ENCODE measurements at places on chromosomes 4 and X.

DNA sequence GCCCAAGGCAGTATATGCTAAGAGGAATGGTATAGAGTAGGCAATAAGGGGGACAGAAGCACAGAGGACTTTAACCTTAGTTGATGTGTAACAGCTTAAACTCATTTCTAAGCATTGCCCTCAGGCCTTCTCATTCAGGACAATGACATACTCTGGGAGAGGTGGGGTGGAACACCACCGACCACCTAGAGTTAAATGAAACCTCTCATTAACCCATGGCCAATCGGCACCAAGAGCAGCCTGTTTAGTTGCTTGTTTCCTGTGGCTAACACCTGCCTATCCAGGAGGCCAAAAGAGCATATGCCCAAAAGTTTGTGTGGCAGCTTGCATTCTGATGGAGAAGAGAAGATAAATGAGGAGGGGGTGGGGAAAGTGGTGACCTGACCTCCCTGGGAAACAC is 88.7 kb upstream of the PLAC1 start:
- DNase-seq = no peak

GRCh38 chr4:97197106-97197505 is 946.2 kb downstream of the STPG2 start:
- DNase-seq = no peak

DNA sequence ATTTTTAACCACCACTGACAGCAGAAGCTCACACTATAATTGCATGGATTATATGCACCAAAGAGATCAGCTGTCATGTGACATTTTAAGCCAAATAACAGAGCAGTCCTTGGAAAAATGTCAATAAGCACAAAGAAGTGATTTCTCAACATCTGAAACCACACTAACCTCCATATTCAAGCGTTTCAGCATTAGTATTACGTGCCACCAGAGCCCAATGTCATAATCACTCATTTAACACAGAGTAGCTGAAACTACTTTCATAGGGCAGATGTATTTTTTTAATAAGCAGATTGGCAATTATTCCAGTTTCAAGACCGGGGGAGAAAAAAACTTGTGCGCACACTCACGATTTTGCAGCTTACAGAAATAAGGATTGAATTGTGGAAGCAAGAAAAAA is 76.6 kb downstream of the SH3KBP1 start:
- DNase-seq = no peak

- no peak for DNase-seq
These were observed 444.6 kb downstream of the STIM2 start for GRCh38 chr4:27305246-27305645.

GRCh38 chrX:9131066-9131465 is 97.1 kb upstream of the FAM9B start:
- DNase-seq = peak; percentile 4

DNA sequence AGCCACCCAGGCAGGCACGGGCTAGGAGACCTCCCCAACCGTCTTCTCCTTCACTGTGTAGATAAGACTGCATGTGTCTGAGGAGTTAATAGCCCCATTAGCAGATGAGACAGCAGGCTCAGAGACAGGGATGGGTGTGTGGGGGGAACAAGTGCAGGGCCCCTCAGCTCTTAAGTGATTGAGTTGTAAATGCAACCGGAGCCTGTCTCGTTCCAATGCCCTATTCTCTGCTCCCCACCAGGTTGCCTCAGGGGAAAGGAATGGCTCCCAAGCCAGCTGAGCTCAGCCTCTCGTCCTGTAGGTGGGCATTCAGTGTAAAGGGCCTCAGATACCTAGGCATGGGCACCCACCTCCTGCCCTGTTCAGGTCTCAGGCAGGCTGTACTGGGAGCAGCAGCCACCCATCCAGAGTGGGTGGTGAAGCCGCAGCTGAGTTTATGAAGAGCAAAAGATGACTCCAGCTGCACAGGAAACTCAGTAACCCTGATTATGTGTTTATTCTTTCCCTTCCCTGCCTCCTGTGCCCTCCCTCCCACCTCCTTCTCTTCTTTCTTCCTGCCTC is 87.3 kb downstream of the PJA1 start:
- no peak for DNase-seq

GRCh38 chr4:76677571-76678326 is 220.2 kb downstream of the SOWAHB start:
- DNase-seq = no peak

Measured in stimulated activated CD4-positive, alpha-beta T cell treated with anti-CD3 and anti-CD28 coated beads, Interleukin-2, amount 100 ng/mL, for 4 hours (primary cell).